SHP77 treated with DMSO at 0.1 percent for 48 hours (cell line): ENCODE measurements at places on chromosomes 11 and 22.

DNA sequence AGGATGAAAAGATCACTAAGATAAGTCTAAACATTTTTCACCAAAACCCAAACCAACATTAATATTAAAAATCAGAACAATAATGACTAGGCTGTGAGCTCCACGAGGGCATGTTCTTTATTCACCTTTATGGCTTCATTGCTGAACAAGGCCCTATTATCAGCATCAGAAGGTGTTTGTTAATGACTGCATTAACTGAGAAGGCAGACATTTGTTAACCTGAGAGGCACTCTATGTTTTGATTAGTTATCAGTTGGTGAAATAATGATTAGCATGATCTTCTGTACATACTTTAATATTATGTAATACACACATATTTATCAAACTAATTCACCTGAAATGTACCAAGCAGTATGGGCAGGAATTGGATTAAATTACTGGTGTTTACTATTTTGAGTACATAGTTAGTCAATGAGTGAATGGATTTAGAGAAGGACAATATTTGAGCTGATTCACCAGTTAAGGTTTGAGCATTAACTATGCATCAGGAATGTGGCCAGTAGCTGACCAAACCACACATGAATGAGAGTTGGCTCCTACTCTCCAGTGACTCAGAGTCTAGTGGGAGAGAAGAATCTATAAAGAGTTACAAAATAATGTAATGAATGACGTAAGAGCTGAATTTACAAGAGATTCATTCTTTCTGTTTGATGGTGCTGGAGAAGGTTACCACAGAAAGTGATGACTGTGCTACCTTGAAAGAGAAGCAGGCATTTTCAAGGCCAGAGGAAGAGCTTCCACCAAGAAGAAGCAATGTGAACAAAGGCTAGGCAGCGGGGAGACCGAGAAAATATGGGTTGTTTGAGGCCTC lies 6.7 kb downstream of the IL18 start:
- no peak for DNase-seq

DNA sequence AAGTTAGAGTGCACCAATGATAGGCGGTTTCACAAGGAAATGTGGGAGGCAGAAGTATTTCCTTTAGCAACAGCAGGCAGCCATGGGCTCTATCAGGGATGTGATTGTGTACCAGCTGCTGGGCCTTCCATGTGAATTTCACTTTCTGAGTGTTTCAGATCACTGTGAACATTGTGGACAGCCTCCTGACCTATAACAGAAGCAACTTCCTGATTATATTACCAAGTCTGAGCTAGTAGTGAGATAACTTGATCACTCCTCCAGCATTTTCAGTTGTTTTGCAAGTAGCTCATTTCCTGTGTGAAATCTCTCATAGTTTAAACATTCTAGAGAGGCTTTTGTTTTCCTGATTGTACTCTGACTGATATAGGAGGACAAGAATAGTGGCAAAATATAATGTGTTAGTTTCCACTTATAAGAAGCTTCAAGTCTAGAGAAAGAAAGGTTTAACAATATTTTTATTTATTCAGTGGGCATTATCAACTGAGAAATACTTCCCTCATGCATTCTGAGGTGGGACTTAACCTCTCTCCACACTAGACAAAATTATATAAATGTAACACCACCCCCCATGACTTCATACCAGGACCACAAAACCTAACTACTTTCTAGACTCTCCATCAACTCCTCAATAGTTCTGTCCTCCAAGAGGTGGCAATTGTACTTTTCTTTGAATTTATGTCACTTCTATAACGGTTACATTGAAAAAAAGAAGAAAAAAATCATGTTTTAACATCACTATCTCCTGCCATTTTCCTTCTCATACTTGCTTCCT lies 184.2 kb upstream of the LUZP2 start:
- no peak for DNase-seq

DNA sequence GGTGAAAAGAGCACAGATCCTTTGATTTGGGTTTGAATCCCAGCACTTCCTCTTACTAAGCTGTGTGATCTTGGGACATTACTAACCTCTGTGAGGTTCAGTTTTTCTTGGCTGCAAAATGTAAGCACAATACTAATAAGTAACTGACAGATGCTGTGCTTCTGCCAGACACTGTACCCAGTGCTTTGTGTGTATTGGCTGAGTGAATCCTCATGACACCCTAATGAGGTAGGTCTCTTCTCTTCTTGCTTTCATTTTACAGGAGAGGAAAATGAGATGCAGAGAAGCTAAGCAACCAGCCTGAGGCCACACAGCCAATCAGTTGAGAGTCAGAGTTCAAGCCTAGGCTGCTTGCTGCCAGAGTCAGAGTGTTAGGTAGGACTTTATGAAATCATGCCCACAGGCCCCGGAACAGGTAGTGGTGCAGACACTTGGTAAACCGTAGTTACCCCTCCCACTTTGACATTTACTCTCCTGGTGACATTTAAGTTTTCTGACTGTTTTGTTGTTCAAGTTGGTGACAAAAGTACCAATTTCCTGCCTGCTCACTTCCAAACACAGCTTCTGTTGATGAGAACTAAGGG lies 21.2 kb downstream of the PTPRJ start:
- DNase-seq: peak; percentile 22

DNA sequence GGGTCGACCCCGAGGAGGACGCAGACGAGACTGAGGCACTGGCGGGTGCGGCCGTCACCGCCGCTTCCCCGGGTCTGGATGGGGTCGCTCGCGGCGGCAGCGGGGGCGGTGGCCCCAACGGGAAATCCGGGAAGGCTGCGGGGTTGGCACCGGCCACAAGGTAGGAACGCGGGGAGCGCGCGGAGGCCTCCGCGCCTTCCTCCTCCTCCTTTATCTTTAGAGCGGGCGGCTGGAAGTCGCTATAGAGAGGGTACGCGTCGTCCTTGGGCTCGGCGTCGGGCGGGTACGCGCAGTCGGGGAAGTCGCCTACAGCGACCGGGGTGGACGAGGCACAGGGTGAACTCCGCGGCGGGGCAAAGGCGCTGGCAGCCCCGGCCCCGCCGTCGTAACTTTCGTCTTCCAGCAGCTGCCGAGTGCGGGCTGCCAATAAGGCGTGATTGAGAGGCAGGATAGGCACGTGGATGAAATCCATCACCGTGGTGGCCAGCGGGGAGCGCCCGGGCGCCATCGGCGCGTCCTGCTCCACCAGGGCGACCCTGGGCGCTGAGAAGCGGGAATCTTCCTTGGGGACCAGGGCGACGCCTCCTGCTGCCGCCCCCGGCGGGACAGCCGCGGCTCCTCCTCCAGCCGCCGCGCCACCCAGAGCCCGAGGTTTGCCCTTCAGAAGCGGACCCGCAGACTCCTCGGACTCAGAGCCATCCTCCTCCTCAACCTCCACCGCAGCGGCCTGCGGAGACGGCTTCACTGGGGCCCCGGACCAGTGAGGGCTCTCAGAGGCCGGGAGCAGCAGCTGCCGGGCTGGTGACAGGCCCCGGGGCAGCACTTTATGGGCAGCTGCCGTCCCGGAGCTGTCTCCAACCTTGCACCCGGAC lies 1.7 kb downstream of the PGR start:
- DNase-seq: no peak

DNA sequence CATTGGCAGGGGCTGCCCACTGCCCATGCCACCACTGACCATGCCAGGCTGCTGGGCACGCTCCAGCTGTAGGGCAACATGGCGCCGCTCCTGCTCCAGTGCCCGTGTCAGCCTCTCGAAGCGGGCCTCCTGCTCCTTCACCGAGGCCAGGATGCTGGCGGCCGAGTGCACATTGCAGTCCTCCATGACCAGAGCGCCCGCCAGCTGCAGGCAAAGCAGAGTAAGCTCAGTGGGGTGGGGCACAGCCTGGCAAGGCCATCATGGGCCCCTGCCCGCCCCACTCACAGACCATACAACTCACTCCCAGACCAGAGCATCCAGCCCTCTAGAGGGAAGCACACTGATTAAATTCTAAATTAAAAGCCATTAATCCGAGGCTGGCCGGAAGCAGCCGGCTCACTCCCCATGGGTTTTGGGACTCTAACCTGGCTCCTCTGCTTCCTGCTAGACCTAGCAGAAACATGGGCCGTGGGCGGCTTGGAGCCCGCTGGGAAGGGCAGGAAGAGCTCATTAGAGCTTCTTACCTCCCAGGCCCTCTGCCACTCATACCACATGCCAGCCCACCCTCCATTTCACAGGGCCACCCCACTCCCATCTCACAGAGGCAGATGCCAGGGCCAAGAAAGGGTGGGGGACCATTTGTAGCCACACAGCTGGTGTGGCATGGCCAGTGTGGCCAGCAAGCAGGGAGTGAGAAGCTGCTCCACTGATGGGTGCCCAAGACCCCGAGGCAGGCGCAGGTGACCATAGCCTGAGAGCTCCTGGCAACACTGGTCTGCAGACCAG lies 25.8 kb downstream of the ARVCF start:
- no peak for DNase-seq

- DNase-seq: no peak
Measured at GRCh38 chr11:2808850-2809846, 76.4 kb downstream of the CDKN1C start.
